Endothelial cell (in vitro differentiated cells): ENCODE measurements at places on chromosomes 12 and 14. TPM values are rescaled to one million over a fixed set of nuclear protein-coding genes. Genes with fewer than 3 reads are reported as not detected.

Gene NPFF
- not detected for total RNA-seq

Gene AVPR1A
- total RNA-seq, result 0.59 TPM

DNA sequence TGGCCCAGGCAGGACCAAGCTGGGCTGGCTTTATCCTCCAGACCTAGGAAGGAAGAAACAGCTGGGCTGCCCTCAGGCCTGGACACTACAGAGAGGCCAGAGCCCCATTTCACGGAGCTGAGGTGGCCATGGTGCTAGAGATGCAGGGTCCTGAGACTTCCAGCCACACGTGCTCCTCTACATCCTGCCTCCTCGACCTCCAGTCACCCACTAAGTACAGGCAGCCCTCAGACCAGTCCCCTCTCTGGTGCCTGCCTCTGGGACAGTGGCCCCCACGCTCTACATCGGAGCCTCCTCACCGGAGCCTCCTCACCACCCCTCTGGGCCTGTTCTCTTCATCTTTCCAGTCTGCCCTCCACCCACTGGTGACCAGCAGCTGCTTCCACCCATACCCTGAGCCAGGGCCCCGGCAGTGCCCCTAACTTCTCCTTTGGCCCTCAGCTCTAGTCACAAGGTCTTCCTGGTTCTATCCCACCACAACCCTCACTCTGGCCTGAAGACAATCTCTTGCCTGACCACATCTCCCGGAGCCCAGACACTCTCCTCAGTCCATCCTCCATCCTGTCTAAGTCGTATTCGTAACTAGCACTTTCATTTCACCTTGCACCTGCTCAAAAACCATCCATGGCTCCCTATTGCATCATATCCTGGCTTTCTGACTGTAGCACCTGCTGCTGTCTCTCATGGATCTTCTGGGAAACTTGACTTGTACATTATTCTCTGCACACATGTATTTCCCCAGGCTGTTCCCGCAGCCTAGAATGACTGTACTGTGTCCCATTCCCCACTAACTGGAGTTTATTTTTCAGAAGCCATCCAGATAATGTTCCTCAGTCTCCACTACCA is 43.9 kb downstream of the DIO3 start:
- DNase-seq, result no peak

GRCh38 chr14:103653805-103654204 is 24.8 kb downstream of the KLC1 start:
- no peak for DNase-seq
